ENCODE measurements at places on chromosomes 16 and 17. TPM values are rescaled to one million over a fixed set of nuclear protein-coding genes. Genes with fewer than 3 reads are reported as not detected.

GRCh38 chr16:28130099-28131088, 66.9 kb upstream of the GSG1L start:
- DNase-seq = peak; percentile 53

Gene MAP2K6
- total RNA-seq = 4.1 TPM

DNA sequence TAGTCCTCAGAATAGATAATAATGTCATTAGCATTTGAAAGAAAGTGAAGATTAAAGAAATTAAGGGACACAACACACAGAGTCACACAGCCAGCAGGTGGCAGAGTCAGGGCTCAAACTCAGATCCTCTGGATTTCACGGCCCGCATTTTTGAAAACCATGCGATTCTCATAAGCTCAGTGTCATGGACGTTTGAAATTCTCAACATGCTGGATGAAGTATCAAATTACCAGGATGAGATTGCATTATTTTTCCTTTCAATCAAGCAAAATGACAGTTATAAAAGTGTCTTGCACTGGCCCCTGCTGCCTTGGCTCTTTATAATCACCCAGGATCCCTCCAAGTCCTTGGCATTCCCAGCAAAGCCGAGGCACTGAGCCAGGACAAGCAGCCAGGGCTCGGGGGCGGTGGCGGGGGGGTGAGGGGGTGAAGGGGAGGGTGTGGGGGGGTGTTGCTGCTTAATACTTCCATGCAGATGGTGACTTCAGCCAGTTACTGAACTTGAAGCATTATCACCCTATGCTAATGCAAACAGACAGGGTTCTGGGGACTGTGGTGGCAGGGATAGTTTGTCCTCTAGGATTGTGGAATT, 6.6 kb upstream of the BMERB1 start:
- DNase-seq = peak; percentile 89

- DNase-seq = no peak
These were observed 102.0 kb upstream of the CDH5 start for GRCh38 chr16:66264311-66265047.

Gene DNAH9
- 0.37 TPM for total RNA-seq

Gene TTYH2
- 30.4 TPM for total RNA-seq

Gene FOXC2
- 2.3 TPM for total RNA-seq

GRCh38 chr16:68216240-68216639, 19.7 kb downstream of the ESRP2 start:
- no peak for DNase-seq

GRCh38 chr16:63067141-63067540, 1030.9 kb upstream of the CDH8 start:
- DNase-seq = no peak

DNA sequence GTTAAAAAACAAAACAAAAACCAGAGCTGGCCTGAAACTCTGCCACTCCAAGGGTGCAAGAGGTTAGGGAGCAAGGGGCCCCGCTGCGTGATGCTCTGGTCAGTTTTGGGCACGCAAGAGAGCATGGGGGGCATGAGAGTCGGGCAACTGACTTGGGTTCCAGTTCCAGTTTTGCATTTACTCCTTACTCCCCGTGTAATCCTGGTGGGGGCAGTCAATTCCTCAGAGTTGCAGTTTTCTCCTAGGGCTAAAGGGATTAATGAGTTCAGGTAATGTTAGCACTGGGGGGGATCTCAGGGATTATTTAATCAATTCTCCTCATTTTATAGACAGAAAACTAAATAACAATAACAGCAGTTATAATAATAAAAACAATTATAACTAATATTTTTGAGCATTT, 72.9 kb upstream of the PMFBP1 start:
- DNase-seq = no peak

Gene CD300LB
- total RNA-seq = not detected

GRCh38 chr16:56360117-56361008, 65.0 kb downstream of the AMFR start:
- no peak for DNase-seq

Gene SLC4A1
- total RNA-seq = 0.46 TPM

Gene FAM20A
- 4.2 TPM for total RNA-seq

Gene FOXF1
- total RNA-seq = 0.20 TPM

GRCh38 chr17:32307658-32308057, 34.3 kb downstream of the C17orf75 start:
- DNase-seq = no peak

DNA sequence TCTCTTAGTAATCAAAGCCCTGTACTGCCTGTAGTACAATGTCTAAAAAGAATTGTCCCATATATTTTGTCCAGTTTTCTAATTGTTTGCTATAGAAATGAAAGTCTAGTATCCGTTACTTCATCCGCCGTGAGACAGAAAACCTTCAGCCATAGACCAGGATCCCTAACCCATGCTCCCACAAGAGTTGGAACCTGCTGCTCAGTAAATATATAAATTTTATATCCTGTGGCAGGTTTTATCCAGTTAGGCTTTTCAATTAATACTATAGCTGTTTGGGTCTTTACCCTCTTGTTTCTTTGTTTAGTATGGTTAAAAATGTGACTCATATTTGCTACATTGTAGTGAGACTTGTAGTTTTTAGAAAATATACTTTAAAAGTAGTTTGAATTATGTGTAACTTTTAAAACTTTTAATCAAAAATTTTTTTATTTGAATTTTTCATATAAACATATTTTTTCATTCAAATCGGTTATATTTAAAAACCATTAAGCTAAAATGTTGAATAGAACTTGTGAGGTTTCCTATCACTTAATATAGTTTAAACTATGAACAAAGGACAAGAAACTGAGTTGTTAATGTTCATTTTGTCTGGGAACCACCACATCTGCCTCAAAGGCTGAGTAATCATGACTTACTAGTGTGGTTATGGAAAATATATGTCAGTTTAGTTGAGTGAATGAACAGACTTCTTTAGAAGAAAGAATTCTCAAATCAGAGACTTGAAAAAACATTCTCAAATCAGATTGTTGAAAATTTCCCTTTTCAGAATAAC, 54.8 kb downstream of the VMP1 start:
- DNase-seq = no peak

- DNase-seq = peak; percentile 72
These were observed 104.4 kb downstream of the IRX5 start for GRCh38 chr16:55035029-55035428.

DNA sequence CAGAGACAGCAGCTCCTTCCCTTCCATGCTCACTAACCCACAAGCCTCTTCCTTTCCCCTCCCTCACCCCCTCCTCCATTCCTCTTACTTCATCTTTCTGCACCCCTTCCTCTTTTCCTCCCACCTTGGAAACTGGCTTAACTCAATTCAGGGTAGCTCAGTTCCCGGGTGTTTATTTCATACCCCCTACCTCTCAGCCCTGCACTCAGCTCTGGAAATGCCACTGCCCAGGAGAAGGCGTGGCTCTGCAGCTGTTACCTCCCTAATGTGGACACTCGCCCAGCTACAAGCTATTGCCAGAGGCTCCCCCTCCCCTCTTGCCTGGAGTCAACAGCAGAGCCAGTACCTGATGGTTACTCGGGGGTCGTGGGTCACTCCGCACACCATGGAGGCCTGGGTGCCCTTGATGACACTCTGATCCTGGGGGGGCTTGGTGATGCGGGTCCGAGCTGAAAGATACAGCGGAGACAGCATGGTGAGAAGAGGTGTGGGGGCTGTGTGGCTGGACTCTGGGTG, 118.4 kb upstream of the CDC42EP4 start:
- peak; percentile 25 for DNase-seq

Gene HSPB9
- not detected for total RNA-seq

DNA sequence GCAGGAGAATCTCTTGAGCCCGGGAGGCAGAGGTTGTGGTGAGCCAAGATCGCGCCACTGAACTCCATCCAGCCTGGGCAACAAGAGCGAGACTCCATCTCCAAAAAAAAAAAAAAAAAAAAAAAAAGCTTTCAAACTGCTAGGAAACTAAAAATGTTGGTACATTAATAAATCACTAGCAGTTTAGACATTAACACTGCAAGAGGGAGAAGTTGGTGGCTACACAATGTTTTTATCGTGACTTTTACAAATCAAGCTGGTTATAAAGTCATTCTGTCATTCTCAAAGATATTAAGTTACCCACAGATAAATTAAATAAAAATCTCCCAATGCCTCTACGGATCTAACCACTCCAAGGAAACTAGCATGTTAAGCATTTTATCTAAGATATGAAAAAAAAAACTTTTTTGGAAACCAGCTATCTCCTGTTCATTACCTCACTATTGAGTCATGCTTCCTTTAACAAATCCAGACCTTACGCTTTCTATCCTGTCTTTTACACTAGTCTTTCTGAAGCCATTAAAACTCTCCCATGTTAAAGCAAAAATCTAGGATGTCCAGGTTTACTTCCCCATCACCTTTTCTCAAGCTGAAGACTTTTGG, 85.9 kb upstream of the SMURF2 start:
- DNase-seq = no peak

GRCh38 chr17:76480632-76481031, 13.2 kb downstream of the AANAT start:
- DNase-seq = peak; percentile 57

Gene OR1F1
- not detected for total RNA-seq

DNA sequence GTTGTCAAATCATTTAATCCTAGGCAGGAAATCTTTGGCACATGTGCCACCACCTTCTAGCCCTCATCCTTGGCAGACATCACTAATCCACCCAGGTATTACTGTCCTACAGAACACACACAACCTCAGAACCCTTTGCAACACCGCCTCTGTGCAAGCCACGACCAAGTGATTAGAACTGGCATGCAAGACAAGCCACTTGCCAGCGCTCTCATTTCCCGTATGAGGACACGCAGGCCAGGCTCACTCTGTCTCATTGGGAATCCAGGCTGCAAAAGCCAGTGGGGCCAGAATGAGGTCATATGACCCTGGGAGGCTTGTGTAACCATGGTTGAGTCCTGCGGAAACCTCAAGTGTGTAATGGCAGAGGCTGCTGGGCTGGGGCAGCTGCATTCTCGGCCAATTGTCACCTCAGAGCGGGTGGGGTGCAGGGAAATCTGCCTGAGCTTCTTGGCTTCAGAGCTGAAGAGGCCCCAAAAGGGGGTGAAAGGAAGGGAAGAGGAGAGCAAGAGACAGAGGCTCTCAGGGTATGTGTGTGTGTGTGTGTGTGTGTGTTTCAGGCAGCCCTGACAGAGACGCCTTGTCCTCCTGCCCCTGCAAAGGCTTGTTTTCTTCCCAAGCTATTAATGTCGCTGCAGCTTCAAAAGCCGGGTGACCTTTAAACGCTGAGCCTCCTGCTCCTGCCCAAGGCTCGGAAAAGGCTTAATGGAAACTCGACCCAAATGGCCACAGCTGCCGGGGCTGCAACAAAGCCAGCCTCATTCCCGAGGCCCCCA, 43.2 kb upstream of the MRPS23 start:
- peak; percentile 96 for DNase-seq

- no peak for DNase-seq
These were observed 119.5 kb upstream of the SHISA6 start for GRCh38 chr17:11121341-11121985.

DNA sequence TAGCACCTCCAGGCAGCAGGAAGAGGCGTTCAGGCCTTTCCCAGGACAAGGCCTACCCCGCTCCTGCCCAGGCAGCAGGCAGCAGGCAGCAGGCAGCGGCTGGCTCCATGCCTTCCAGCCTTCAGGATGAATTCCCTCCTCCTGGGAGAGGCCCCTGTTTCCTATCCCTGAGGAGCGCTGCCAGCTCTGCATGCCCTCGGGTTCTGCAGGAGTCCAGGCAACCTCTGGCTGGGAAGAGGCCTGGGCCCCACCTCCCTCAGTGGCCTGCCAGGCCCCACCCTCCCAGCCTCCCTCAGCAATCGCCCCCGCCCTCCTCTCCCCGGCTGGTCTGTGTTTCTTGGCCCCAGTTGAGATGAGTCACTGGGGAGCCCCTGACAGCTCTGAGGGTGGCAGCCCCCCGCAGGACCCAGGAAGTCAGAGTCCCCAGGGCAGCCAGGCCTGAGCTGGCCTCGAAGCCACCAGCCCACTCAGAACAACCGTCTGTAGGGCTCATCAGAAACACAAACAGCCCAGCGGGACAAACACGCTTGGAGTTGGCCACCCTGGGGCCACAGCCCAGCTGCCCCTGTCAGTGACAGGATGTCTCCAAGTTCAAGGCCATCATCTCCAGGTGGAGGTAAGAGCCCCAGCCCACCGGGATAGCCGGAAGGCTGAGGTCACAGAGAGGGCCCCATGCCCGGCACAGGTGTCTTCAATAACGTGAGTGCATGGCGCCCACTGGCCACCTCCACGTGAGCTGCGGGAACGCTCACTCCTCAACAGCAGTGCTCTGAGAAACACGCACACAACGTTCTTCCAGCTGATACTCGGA, 39.5 kb upstream of the CIBAR2 start:
- DNase-seq = peak; percentile 94

Gene TMEM88
- 17.1 TPM for total RNA-seq
